ENCODE measurements at places on chromosomes 7 and 10. TPM values are rescaled to one million over a fixed set of nuclear protein-coding genes. Genes with fewer than 3 reads are reported as not detected.

SPDYE9 gene
- not detected for total RNA-seq

- H3K36me3 ChIP-seq = peaks cover 3% of the 10 kb centered on the region
- no peak overlapping the region for H3K27ac ChIP-seq
- H3K4me3 ChIP-seq = no peak overlapping the region
These were observed 4.0 kb upstream of the RBM28 start for GRCh38 chr7:128347647-128348097.

GNG11 gene
- total RNA-seq = 30.9 TPM

DNA sequence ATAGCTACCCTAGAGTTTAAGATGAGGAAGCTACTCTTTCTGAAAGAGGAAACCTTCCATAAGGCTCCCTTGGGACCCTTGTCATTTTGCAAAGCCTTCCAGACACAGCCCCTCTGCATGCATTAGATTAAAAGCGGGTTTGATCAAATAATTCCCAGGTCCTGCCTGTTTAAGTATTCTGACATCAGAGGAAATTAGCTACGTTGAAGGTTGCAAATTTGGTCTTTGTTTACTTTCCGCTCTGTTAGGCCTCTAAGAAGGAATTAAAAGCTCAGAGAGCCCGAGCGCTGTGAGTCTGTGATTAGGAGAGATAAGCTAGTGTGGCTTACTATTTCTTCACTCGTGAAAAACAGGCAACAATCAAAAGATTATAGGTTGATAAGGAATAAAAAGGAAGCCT is 1.4 kb upstream of the THSD7A start:
- H3K36me3 ChIP-seq = no peaks in the 10 kb centered on the region
- H3K4me1 ChIP-seq = no peaks in the 10 kb centered on the region
- no peak overlapping the region for H3K27ac ChIP-seq
- no peak for DNase-seq
- H3K27me3 ChIP-seq = no peaks in the 10 kb centered on the region

CALU gene
- total RNA-seq = 875 TPM

GIMAP8 gene
- not detected for total RNA-seq

PDZD8 gene
- total RNA-seq = 30.4 TPM

EBF3 gene
- 0.07 TPM for total RNA-seq

DNA sequence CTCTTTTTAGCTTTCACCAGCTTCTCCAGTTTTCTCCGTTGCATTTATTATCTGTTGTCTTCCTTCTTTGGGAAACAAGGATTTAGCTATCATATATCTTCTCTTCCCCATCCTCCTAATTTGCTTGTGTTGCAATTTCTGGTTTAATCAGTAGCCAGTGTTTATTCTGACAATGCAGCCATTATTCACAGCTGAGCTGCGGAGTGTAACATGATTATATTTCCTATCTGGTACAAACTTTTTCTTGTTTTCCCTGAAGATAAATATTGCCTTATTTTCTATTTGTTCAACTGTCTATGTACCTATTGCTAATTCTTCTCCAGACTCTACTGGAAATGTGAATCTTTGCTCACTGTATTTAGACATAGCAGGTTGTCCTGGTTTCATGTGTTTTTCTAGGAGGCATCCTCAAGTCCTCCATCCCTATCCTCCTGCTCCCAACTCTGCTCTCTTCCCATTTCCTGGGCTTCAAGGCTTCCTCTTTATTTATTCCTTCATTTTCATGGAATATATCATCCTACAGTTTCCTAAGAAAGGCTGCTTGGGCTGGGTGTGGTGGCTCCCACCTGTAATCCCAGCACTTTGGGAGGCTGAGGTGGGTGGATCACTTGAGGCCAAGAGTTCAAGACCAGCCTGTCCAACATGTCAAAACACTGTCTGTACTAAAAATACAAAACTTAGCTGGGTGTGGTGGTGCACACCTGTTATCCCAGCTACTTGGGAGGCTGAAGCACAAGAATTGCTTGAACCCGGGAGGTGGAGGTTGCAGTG is 72.4 kb upstream of the KDM7A start:
- H3K4me3 ChIP-seq = no peak overlapping the region
- H3K27ac ChIP-seq = no peak overlapping the region
- no peak for DNase-seq
- peaks cover 22% of the 10 kb centered on the region for H3K27me3 ChIP-seq
- no peaks in the 10 kb centered on the region for H3K36me3 ChIP-seq

DNA sequence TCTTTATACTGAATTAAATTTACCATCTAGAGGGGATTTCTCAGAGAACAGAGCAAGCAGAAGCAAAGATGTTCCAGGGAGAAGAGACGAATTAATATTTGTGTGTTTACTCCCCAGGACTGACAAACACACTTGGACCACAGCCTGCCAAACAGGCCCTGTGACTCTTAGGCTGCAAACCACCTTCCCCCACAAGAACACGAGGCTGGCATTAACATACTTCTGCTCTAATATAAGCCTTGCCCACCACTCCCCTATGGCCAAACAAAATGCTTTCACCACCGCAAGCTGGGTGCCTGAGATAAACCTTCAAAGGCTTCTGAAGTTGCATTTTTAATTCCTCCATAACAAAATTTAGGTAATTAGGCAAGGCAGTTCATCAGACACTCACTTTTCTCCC is 88.4 kb downstream of the FGFR2 start:
- no peaks in the 10 kb centered on the region for H3K36me3 ChIP-seq
- H3K27me3 ChIP-seq = peaks cover 4% of the 10 kb centered on the region
- no peak overlapping the region for H3K4me3 ChIP-seq
- no peak overlapping the region for H3K27ac ChIP-seq
- H3K4me1 ChIP-seq = no peaks in the 10 kb centered on the region

- DNase-seq = no peak
- H3K4me3 ChIP-seq = no peak overlapping the region
- no peaks in the 10 kb centered on the region for H3K4me1 ChIP-seq
- no peaks in the 10 kb centered on the region for H3K27me3 ChIP-seq
- peaks cover 4% of the 10 kb centered on the region for H3K36me3 ChIP-seq
- H3K27ac ChIP-seq = no peak overlapping the region
These were observed 75.1 kb downstream of the EMX2 start for GRCh38 chr10:117617659-117618058.

DNA sequence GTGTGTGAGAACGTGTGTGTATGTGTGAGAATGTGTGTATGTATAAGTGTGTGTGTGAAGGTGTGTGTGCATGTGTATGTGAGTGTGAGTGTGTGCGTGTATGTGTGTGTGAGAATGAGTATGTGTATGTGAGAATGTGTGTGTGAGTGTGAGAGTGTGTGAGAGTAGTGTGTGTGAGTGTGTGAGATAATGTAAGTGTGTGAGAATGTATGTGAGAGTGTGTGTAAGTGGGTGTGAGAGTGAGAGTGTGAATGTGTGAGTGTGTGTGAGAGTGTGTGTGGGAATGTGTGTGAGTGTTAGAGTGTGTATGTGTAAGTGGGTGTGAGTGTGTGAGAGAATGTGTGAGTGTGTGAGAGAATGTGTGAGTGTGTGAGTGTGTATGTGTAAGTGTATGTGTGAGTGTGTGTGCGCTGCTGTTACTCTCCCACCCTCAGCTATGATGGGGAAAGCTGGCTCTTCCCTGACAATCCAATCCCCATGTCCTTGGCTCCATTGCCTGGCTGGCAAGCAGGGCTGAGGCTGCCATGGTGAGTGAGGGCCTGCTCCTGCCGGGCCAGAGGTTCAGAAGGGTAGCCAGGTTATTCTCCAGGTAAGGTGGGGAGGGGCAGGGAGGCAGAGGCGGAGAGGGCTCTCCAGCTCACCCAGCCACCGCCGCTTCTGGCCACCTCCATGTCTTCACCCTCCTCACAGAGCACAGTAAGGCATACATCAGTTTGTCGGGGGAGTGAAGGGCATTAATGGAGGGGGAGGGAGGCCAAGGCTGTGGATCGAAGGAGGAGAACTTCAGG is 72.6 kb upstream of the PCBD1 start:
- no peaks in the 10 kb centered on the region for H3K4me1 ChIP-seq
- no peak for DNase-seq
- no peak overlapping the region for H3K4me3 ChIP-seq
- H3K27me3 ChIP-seq = peaks cover 36% of the 10 kb centered on the region
- no peaks in the 10 kb centered on the region for H3K36me3 ChIP-seq
- H3K27ac ChIP-seq = no peak overlapping the region

DNA sequence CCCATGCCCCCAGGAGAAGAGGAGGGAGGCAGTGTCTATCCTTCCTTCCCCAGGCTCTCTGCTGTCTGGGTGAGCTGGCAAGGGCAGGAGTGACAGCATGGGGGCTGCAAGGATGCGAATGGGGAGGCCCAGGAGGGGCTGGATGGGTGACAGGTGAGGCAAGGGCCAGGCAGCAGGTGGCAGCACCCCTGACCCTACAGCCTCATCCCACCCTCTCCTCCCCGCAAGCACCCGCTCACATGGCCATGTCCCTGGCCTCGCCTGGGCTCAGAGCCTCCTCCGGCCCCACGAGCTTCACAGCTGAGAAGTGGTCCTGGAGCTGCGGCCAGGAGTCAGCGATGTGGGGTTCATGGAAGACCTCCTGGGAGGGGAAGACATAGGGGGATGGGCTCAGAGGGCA is 5.4 kb downstream of the PLOD3 start:
- peaks cover 20% of the 10 kb centered on the region for H3K4me1 ChIP-seq
- H3K4me3 ChIP-seq = no peak overlapping the region
- no peak overlapping the region for H3K27ac ChIP-seq
- H3K27me3 ChIP-seq = peaks cover 3% of the 10 kb centered on the region
- peaks cover 11% of the 10 kb centered on the region for H3K36me3 ChIP-seq

All from HFFc6 (cell line).